Caudate nucleus (tissue), 63 donors: ENCODE measurements at places on chromosomes 12 and 14.

DNA sequence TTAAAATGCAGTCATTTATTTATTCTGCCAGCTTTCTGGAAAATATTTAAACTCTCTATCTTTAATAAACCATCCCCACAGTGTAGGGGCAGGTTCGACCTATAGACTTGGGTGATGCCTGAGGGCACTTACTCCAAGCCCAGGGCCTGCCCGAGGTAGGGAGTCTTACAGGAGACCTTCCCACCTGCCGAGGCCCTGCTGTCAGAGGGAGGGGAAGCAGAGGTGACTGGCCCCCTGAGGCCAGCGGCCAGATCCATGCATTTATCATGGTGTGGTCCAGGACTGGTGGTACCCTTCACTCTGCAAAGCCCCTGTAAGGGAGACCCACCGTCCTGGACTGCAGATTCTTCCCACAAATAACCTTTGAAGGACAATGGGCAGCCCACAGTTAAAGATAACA is 7.6 kb downstream of the EML1 start:
- no peak for DNase-seq

- DNase-seq, result no peak
Observed at GRCh38 chr14:68841016-68841809, 48.3 kb upstream of the ZFP36L1 start.

DNA sequence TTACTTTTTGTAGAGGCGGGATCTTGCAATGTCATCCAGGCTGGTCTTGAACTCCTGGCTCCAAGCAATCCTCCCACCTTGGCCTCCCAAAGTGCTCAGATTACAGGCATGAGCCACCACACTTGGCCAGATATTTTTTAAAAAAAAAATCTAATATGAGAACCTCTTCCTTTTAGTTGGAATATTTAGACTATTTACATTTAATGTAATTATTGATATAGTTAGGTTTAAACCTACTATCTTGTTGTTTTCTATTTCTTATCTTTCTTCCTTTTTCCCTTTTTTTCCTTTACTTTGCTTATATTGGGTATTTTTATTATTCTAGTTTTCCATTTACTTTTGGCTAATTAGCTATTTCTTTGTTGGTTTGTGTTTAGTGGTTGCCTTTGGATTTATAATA is 185.8 kb downstream of the SLC41A2 start:
- no peak for DNase-seq

GRCh38 chr12:123917337-123917850 is 55.2 kb downstream of the CCDC92 start:
- no peak for DNase-seq

DNA sequence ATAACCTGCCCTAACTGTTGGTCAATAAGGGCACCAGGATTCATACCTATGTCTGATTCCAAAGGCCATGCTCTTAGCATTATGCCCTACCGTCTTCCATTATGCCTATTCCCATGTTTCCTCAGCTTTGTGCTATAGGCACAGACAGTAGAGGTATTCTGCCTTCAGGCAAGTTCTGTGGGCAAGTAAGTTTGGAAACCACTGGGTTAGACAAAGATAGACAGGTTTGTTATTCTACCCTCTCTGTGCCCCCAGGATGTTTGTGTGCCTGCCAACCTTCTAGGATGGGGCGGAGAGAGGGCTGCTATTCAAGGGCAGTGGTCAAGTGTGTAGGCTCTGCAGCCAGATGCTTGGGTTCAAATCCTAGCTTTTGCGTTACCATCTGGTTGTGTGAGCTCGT is 4.6 kb downstream of the RAPGEF3 start:
- DNase-seq, result no peak

GRCh38 chr12:109154451-109155438 is 38.4 kb downstream of the ACACB start:
- peak; percentile 78 for DNase-seq

DNA sequence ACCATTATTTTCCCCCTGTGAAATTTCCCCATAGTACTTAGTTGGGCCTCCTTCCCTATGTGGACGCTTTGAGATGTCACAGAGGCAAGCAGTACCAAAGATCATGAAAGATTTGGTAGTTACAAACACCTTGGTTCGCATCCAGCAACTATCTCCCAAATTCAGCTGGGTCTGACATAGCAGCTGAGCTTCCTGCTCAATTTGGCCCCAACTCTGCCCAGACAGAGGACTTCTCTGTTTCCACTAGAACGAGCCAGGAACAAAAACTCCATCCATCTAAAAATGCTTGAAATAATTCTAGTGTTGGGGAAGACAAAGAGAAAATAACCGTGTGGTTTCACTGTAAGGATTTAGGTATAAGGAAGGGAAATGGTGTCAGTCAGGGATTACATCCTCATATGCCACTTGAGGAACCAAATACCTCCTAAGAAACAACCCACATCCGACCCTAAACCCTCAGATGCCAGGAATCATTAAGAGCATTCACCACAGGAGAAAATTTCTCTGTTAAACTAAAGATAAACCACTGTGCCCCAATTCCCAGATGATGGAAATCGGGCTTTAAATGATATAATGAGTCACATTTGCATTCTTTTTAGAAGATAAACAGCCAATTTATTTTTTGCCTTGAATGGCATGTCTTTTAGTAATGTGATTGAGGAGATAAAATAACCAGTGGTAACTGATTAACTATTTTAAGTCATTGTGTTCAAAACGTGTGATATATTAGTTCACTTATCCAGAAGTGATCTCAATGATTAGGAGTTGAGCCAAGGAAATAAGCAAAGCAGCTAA is 103.7 kb upstream of the IFNG-AS1 start:
- DNase-seq, result no peak
